ENCODE measurements at places on chromosomes 16 and 17. TPM values are rescaled to one million over a fixed set of nuclear protein-coding genes. Genes with fewer than 3 reads are reported as not detected.

Gene TMEM235
- total RNA-seq, result not detected

Gene OTOP3
- not detected for total RNA-seq

Gene ASGR1
- total RNA-seq, result 0.76 TPM

Gene SMIM5
- not detected for total RNA-seq

- DNase-seq, result no peak
- no peak overlapping the region for H3K4me3 ChIP-seq
- no peak overlapping the region for H3K27ac ChIP-seq
- no peaks in the 10 kb centered on the region for H3K36me3 ChIP-seq
Measured at GRCh38 chr17:19460700-19461099, 49.7 kb downstream of the RNF112 start.

DNA sequence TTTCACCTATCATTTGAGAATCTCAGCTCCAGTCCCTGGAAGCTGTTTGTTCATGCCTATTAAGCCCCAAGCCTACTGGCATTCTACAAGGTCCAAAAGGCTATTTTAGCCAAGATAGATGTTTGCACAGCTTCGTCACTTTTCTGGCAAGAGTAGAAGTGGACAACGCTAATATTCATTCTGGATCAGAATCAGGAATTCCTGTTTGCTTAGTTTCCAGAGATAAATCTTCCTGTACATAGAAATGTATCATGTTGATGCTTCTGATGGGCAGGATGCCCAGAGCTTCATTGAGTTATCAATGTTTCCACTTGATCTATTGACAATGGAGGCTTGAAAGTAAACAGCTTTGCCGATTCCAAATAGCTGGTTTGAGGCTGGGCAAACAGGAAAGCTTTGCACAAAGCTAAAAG, 260.7 kb upstream of the CA10 start:
- H3K4me3 ChIP-seq, result no peak overlapping the region
- H3K36me3 ChIP-seq, result no peaks in the 10 kb centered on the region
- no peaks in the 10 kb centered on the region for H3K27me3 ChIP-seq
- no peak for DNase-seq
- H3K4me1 ChIP-seq, result no peaks in the 10 kb centered on the region

DNA sequence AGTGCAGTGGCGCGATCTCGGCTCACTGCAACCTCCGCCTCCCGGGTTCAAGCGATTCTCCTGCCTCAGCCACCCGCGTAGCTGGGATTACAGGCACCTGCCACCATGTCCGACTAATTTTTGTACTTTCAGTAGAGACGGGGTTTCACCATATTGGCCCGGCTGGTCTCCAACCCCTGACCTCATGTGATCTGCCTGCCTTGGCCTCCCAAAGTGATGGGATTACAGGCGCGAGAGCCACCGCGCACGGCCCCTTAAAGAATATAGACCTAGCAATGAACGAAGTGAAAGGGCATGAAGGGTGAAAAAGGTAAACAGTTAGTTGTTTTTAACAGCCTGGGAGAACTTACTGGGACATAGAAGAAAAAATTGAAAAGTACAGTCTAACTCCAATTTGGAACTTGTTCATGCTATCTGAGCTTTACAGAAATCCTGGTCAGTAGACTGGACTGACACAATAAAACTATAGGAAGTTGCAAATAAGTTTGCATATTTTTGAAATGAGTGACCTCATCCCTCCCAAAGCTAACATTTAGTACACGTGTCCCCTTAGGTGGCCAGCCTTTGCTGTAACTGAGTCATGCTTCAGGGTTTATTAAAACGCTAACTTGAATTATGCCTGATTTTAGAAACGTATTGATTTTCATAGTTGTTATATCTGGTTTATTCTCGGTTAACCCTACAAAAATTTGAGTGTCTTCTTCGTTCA, 1.8 kb downstream of the COG1 start:
- H3K36me3 ChIP-seq, result peaks cover 31% of the 10 kb centered on the region
- no peak for DNase-seq
- H3K4me1 ChIP-seq, result peaks cover 25% of the 10 kb centered on the region
- H3K27ac ChIP-seq, result peak overlapping the region; percentile 18
- H3K4me3 ChIP-seq, result peak overlapping the region; percentile 56
- H3K27me3 ChIP-seq, result no peaks in the 10 kb centered on the region
